Neural crest cell (in vitro differentiated cells): ENCODE measurements at places on chromosomes 4 and X. TPM values are rescaled to one million over a fixed set of nuclear protein-coding genes. Genes with fewer than 3 reads are reported as not detected.

AREG gene
- total RNA-seq: not detected in 2 replicates

FAT1 gene
- total RNA-seq: 127 and 130 TPM in 2 replicates

DMRTC1 gene
- 0.56 and 1.2 TPM in 2 replicates for total RNA-seq

VCX2 gene
- total RNA-seq: not detected in 2 replicates

GRCh38 chr4:111755571-111755970, 389.7 kb upstream of the FAM241A start:
- H3K4me3 ChIP-seq: no peak overlapping the region
- no peaks in the 10 kb centered on the region for H3K36me3 ChIP-seq
- H3K4me1 ChIP-seq: no peaks in the 10 kb centered on the region
- no peak for DNase-seq

DNA sequence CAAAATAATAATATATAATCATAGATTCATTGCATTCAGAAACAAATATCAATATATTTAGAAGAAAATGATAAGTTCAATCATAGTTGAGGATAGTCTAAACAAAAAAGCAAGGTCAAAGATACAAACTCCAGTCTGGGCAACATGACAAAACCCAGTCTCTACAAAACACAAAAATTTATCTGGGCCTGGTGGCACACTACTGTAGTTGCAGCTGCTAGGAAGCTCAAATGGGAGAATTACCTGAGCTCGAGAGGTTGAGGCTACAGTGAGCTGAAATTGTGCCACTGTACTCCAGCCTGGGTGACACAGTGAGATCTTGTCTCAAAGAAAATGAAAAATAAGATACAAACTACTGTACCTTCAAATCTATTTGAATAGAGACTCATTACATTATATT, 52.7 kb upstream of the ANXA10 start:
- DNase-seq: no peak
- H3K36me3 ChIP-seq: no peaks in the 10 kb centered on the region

DNA sequence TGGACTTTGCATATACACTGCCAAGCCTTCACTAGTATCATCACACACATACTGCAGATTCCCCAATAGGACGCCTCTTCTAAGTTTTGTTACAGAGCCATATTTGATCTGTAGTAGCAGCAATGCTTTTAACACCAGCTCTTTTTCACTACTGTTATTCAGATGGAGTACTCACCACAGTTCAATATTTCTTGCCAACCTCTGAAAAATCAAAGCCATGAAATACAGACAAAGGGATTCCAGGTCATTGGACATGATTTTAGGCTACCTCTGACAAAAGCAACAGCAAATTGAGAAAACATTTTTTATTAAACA, 390.7 kb upstream of the ADGRL3 start:
- no peaks in the 10 kb centered on the region for H3K36me3 ChIP-seq
- peaks cover 6% of the 10 kb centered on the region for H3K4me1 ChIP-seq
- H3K27ac ChIP-seq: no peak overlapping the region
- no peak for DNase-seq
- no peaks in the 10 kb centered on the region for H3K27me3 ChIP-seq
- no peak overlapping the region for H3K4me3 ChIP-seq

DNA sequence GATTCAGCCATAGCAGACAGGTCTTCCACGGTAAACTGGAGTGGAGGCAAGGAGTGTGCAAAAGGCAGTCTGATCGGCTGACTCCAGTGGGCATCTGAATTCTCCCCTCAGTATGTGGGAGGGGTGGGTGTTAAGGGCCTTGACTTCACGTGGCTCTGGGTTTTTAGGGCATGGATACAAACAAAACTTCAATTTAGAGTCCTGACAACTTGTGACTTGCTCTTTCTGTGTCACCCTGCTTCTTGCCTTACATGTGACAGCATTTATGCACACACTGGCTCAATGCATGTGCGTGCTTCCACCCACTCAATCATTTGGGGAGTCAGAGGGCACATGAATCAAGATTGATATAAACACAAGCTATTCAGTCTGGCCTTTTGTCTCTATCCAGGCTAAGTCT, 17.5 kb downstream of the PLP1 start:
- H3K27ac ChIP-seq: peak overlapping the region; percentile 91
- H3K4me3 ChIP-seq: peak overlapping the region; percentile 69
- peaks cover 14% of the 10 kb centered on the region for H3K36me3 ChIP-seq
- H3K4me1 ChIP-seq: peaks cover 56% of the 10 kb centered on the region
- no peaks in the 10 kb centered on the region for H3K27me3 ChIP-seq

DNA sequence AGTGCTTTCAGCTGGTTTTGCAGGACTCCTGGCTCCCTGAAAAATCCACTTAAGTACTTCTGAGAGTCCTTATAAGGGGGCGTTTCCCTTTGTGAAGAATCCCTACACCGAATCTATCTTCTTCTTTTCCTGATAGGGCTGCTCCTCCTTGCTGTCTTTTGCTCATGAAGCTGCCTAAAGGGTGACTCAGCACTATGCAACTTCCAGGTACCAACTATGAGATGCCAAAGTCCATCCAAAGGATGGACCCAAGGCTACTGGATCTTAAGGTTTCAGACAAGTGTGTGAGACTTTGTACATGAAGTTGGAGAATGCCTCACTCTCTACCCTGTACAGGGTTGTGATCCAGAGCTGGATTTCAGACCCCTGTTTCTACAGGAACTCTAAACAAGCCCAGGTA, 485.0 kb upstream of the FAT1 start:
- H3K36me3 ChIP-seq: peaks cover 3% of the 10 kb centered on the region
- peaks cover 4% of the 10 kb centered on the region for H3K4me1 ChIP-seq
- no peak overlapping the region for H3K27ac ChIP-seq
- H3K27me3 ChIP-seq: peaks cover 11% of the 10 kb centered on the region

- no peaks in the 10 kb centered on the region for H3K27me3 ChIP-seq
- no peak overlapping the region for H3K4me3 ChIP-seq
- peak overlapping the region; percentile 72 for H3K27ac ChIP-seq
- no peak for DNase-seq
Observed at GRCh38 chr4:184382189-184382846, 92.0 kb downstream of the IRF2 start.
